ENCODE measurements at places on chromosomes 1 and 21.
A peak's percentile ranks its signal among the peaks of the same experiment; 100 is the strongest.

DNA sequence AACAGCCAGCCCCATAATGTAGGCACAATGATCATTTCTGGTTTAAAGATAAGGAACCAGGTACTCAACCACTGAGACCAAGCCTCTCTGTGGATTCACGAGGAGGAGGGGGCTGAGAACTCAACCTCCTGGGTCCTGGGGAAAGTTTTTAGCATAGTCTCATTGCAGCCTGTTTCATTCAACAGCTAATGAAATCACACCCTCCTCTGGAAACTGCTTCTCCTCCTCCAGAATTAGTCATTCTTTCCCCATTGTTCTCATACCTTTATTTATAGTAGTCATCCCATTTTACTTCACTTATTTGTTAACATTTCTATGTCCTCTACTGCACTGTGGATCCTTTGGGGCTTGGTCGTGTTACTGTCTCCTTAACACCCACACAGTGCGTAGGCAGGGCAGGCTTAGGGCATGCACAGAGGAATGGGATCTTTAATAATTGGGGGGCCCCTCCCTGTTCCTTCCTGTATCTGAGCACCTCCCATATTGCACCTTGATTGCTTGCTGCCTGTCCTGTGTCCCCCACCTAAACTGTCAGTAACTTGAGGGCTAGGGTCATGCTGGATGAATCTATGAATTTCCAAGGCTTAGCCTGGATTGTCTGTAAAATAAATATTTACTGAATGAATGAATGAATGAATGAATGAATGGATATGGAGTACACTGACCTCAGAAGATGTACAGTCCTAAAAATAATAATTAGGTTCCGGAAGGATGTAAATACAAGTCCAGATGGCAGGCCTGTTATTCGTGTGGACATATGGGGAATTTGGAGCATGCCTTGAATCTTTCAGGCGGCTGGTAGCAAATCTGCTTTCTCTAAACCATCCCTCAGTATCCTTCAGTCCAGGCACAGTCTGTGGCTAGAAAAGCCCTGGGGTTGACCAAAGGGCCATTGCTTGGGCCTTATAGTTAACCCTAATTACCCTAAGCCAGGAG is 153.8 kb upstream of the HMGB4 start:
- DNase-seq, result peak; percentile 15

- DNase-seq, result no peak
Measured at GRCh38 chr1:29532751-29533150, 296.4 kb downstream of the PTPRU start.

GRCh38 chr1:164780111-164780812 is 221.3 kb downstream of the PBX1 start:
- no peak for DNase-seq

- no peak for DNase-seq
Measured at GRCh38 chr1:188367661-188368060, 1538.9 kb downstream of the PLA2G4A start.

DNA sequence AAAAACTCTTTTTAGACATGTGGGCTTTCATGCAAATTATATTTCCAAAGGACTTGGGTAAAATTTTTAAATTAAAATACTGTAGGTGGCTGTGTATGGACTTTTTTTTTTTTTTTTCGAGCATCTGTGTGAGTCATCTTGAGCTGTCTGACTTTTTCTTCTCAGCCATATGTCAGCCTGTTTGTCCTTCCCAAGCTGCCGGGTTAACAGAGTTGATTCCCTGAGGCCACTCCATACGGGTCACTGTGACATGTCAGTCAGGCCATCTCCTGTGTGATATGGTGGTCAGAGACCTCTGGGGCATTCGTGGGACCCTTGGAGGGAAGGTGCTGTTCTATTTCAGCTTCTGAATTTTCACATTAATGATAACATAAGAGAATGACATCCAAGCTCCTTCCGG is 148.3 kb downstream of the KCNJ6 start:
- no peak for DNase-seq

Measured in anterior cingulate cortex (tissue), 58 donors.